M059J (cell line): ENCODE measurements at places on chromosomes 3 and 15.

- no peak for DNase-seq
These were observed 572.1 kb downstream of the FGF12 start for GRCh38 chr3:192155194-192155593.

DNA sequence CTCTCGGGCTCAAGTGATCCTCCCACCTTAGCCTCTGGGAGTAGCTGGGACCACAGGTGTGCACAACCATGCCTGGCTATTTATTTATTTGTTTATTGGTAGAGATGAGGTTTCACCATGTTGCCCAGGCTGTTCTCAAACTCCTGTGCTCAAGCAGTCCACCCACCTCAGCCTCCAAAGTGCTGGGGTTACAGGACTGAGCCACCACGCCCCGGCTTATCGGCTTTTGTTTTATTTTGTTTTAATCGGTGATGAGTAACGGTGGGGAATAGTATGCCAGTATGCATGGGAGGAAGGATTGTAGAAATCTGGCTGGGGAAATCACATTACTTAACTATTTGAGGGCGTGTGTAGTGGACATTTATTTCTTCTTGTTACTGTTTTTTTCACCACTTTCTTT is 451.0 kb upstream of the GOLIM4 start:
- no peak for DNase-seq

GRCh38 chr15:68228971-68229385 is 550 bp downstream of the CLN6 start:
- DNase-seq = peak; percentile 38

GRCh38 chr15:92810418-92811138 is 89.5 kb upstream of the CHD2 start:
- peak; percentile 86 for DNase-seq

- DNase-seq = peak; percentile 43
These were observed 59.4 kb downstream of the SLC6A6 start for GRCh38 chr3:14461748-14462324.

DNA sequence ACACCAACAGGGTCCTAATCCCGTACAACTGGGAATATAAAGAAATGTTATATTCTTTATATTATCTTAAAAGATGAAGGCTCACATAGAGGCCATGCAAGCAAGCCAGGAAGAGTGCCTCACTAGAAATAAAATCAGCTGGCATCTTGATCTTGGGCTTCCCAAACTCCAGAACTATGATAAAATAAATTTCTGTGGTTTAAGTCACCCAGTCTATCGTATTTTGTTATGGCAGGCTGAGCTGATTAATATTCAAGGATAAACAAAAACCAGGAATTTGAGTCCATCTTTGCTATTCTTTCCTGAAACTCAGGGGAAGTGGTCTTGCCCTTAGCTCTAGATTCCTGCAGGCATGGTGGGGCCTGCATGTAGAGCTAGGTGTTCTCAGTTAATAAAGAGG is 42.7 kb downstream of the ATOSA start:
- peak; percentile 51 for DNase-seq

GRCh38 chr15:71669688-71670087 is 140.7 kb upstream of the NR2E3 start:
- DNase-seq = no peak

DNA sequence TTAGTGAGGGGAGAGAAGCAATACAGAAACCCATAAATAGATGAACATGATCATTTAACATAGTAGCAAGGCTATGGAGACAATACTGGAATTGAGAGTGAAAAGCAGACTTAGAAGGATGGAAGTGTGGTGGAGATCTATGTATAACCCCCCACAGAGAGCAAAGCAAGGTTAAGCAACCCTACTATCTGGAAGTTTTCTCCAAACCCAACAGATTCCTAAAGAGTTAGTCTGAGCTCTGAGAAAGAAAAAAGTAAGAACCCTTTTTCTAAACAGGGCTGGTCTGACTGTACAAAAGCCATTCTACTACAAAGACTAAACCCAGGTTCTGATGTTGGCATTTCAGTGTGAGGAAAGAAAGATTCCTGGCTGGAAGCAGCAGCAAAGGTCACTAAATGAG is 153.2 kb downstream of the WNT5A start:
- DNase-seq = peak; percentile 50

- DNase-seq = no peak
These were observed 224.0 kb downstream of the DPH6 start for GRCh38 chr15:35321926-35322325.

GRCh38 chr15:31293655-31294054 is 33.0 kb upstream of the KLF13 start:
- DNase-seq = no peak

- no peak for DNase-seq
These were observed 12.8 kb downstream of the VGLL3 start for GRCh38 chr3:86978111-86978551.

DNA sequence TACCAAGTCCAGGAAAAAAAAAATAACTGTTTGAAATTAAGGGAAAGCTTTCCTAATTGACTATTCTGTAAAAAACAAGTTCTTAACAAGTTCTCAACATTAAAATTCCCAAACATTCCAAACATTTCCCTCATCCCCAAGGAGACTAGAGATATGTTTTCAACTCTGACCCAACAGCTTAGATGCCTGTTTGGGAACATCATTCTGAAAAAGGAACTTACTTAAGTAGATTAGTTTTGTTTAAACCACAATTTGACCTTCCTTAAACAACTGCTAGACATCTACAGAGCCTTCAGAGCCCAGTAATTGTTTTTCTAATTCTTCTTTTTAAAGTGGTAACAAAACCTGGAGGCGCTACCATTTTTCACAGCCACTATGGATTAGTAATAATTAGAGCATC is 12.8 kb downstream of the UBR1 start:
- DNase-seq = peak; percentile 51

- no peak for DNase-seq
These were observed 5.5 kb downstream of the SEMA5B start for GRCh38 chr3:123021996-123022510.

GRCh38 chr3:73141525-73141924 is 80.1 kb downstream of the EBLN2 start:
- DNase-seq = no peak

- peak; percentile 91 for DNase-seq
These were observed 21.2 kb upstream of the SMAD3 start for GRCh38 chr15:67043939-67044771.

- DNase-seq = peak; percentile 24
These were observed 22.3 kb upstream of the LINGO1 start for GRCh38 chr15:77654975-77655374.

GRCh38 chr15:101045835-101046691 is 126.9 kb downstream of the LRRK1 start:
- DNase-seq = no peak

DNA sequence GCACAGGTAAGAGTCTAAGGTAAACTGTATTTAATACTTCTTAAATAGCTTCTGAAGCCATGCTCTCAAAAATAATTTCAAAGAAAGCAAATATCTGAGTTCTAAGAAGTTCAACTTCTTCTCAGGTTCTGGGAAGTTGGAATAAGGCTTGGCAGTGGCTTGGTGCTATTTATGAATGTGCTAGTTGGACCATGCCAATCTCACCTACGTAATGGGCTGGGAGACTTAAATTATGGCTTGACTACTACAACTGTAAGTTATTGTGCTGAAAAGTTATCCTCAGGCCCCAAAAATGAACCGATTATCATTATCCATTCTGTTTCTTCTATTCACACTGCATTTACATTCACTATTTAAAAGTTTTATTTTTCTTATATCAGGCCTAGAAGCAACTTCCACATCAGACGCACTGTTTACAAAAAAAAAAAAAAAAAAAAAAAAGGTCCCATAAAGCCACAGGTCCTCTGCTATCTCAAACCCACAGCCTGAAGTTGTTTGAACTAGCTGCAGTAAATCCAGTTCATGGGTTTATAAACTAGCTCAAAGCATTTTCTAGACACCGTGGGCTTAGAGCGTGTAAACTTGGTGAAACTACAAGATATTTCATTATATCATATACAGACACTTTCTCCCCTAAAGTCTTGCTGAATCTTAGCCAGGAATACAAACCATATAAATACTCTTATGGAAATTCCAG is 3.4 kb downstream of the LRIG1 start:
- no peak for DNase-seq

GRCh38 chr15:50627351-50628055 is 59.1 kb downstream of the TRPM7 start:
- DNase-seq = peak; percentile 13

- DNase-seq = no peak
These were observed 31.6 kb downstream of the CBLB start for GRCh38 chr3:105837143-105837740.

- DNase-seq = no peak
These were observed 3.0 kb downstream of the PLSCR4 start for GRCh38 chr3:146247911-146248310.

- DNase-seq = no peak
These were observed 486.4 kb downstream of the FHIT start for GRCh38 chr3:60764870-60765269.

- DNase-seq = peak; percentile 39
These were observed 919.3 kb downstream of the TUSC7 start for GRCh38 chr3:117628823-117629291.
